DMS79 treated with DMSO at 0.1 percent for 48 hours (cell line): ENCODE measurements at places on chromosomes 3 and 15.

GRCh38 chr15:27086149-27086548, 115.2 kb downstream of the GABRG3 start:
- DNase-seq, result no peak

GRCh38 chr3:10292505-10293419, at the start of gene GHRL:
TSS of gene GHRL (minus strand) at chr3:10292947. CDS start at chr3:10290180, 2,767 bp downstream.
- DNase-seq, result no peak

GRCh38 chr15:79878078-79878705, 18.6 kb downstream of the MTHFS start:
- no peak for DNase-seq

DNA sequence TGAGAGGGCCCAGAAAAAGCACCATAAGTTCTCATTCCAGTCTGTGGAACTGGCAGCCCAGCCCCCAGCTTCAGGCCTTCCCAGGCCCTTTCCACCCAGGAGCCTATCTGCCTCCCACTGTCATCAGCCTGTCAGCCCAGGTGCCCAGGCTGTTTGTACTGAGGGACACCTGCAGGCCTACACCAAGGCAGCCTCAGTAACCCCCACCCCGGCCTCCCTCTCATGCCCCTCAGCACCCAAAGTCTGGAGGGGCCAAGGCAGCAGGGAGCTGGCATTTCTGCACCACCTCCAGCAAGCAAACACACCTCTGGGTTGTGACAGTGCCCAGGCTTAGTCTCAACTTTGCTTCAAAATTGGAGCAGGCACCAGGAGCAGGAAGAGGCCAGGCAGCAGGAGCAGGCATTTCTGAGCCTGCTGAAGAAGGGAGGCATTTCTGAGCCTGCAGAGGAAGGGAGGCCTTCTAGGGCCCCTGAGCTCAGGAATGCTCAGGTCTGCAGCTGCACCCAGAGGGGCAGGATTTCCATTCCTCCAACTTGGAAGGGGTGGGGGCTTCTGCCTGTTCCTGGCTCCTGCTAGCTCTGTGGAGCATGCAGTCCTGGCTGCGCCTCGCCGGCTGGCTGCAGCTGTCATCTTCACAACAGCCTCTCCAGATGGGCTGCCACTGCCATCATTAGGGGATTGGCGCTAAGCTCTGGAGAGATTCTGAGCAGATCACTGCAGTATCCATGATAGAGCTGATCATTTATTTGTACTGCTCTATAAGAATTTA, 396.1 kb downstream of the UNC13C start:
- no peak for DNase-seq

DNA sequence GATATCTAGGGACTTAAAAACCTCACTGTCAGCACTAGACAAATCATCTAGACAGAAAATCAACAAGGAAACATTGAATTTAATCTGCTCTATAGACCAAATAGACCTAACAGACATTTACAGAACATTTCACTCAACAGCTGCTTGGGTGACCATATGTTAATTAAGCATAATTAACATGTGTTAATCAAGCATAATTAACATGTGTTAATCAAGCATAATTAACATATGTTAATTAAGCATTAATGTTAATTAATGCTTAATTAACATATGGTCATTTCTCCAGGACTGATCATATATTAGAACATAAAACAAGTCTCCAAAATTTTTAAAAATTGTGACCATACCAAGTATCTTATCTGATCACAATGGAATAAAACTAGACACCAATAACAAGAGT, 137.3 kb upstream of the MME start:
- DNase-seq, result no peak

- no peak for DNase-seq
Measured at GRCh38 chr3:191051037-191051436, 148.0 kb upstream of the OSTN start.
